Activated CD8-positive, alpha-beta memory T cell treated with anti-CD3 and anti-CD28 coated beads for 1 hour (primary cell): ENCODE measurements at places on chromosomes 7 and 10.

DNA sequence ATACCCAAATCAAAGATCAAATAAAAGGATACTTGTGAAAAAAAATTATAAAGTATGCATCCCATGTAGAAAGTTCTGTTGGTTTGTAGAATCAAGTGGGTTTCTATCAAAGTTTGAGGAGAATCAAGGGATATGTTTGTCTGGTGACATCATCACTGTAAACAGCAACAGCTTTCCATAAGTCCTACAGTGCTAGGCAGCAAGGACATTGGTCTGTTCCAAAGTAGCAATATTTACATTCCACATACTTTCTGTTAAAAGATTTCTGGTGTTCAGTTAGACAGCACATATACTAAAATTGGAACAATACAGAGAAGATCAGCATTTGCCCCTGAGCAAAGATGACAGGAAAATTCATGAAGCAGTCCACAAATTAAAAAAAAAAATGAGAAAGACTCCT lies 683.9 kb downstream of the XPNPEP1 start:
- no peak for DNase-seq

GRCh38 chr10:48946891-48947500 lies 7.4 kb upstream of the LRRC18 start:
- DNase-seq = no peak

DNA sequence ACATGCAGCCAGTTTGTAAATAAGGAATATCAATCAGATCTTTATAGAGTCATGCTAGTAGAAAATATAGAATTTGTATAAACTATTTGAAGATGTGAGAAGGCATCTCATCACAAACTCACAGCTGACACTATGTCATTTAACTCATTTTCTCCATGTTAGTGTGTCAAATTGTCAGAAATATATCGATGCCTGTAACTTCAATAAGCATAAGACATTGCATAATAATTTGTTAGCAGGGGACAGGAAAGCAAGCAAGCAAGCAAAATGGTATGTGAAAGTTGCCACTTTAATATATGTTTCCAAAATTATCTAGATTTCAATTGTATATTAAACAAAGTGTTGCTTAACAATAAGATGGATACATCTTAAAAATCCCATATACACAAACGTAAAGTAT lies 571.0 kb downstream of the ARL4A start:
- no peak for DNase-seq

GRCh38 chr7:26078437-26079336 lies 73.3 kb upstream of the NFE2L3 start:
- DNase-seq = peak; percentile 48

GRCh38 chr7:27163288-27164044 lies 1.9 kb downstream of the HOXA9 start:
- no peak for DNase-seq

- DNase-seq = no peak
Measured at GRCh38 chr10:23262928-23263327, 70.8 kb downstream of the PTF1A start.

DNA sequence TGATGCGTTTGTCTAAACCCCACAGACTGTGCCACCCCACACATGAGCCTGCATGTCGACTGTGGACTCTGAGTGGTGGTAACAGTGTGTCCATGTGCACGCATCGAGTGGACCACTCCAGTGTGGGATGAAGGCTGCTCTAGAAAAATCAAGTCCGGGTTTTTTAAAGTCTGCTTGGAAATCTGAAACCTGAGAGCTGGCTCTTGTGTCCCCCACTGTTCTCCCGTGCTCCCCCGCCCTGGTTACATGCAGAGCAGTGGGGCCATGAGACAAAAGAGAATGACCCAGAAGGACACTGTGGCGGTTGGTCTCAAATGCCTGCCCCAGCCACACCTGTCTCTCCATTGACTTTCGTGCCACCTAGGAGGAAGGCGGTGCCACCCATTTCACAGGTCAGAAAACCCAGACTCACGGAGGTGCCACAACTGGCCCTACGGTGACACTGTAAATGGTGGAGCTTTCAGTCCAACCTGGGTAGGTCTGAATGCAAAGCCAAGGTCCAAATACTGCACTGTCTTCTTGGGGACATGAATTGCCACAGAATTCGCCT lies 27.3 kb upstream of the PWWP2B start:
- DNase-seq = no peak

- no peak for DNase-seq
Measured at GRCh38 chr7:77967429-77967828, 168.9 kb downstream of the PHTF2 start.

DNA sequence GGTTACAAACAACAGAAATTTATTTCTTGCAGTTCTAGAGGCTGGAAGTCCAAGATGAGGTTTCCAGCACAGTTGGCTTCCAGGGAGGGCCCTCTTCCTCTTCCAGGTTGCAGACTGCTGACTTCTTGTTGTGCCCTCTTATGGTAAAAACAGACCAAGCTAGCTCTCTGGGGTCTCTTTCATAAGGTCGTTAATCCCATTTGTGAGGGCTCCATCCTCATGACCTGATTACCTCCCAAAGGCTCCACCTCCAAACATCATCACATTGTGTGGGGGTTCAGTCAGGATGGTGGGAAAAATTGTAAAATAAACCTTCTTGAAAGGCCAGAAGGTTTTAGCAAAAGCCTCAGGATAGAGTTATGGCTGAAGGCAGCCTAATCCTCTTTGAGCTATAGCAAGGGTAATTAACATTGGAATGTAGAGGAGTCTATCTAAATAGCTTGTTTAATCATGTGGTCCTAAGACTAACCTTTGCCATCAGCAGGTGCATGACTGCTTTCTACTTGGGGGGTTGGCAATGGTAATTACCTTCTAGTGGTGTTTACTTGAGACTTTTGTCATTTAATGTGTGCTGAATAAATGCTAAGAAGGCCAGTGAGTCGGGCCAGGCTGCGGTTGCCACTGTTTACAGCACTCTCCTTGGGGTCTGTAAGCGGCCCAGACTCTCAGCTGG lies 80.8 kb downstream of the PPP1R17 start:
- DNase-seq = no peak

GRCh38 chr7:31991846-31992245 lies 78.4 kb downstream of the PDE1C start:
- DNase-seq = no peak

- DNase-seq = no peak
Measured at GRCh38 chr10:119368581-119368980, 161.2 kb downstream of the GRK5 start.

DNA sequence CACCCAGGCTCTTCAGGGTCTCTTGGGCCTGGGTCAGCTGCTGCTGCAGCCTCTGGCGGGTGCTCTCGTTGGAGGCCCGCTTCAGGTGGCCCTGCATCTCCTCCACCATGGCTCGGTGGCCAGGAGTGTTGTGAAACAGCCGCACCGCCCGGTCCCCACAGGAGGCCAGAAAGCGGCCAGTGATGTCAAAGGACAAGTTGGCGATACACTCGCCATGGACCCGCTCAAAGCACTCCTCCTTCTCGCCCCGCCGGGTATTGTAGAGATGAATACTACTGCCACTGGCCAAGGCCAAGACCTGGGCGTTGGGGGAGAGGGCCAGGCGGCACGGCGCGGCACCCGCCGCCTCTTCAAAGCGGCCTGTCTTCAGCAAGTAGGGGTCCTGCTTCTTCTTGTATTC lies 7.9 kb downstream of the TBL2 start:
- DNase-seq = no peak

GRCh38 chr10:121608469-121609190 lies 10.4 kb upstream of the FGFR2 start:
- peak; percentile 17 for DNase-seq

GRCh38 chr7:101186194-101186593 lies 6.1 kb upstream of the NAT16 start:
- no peak for DNase-seq

DNA sequence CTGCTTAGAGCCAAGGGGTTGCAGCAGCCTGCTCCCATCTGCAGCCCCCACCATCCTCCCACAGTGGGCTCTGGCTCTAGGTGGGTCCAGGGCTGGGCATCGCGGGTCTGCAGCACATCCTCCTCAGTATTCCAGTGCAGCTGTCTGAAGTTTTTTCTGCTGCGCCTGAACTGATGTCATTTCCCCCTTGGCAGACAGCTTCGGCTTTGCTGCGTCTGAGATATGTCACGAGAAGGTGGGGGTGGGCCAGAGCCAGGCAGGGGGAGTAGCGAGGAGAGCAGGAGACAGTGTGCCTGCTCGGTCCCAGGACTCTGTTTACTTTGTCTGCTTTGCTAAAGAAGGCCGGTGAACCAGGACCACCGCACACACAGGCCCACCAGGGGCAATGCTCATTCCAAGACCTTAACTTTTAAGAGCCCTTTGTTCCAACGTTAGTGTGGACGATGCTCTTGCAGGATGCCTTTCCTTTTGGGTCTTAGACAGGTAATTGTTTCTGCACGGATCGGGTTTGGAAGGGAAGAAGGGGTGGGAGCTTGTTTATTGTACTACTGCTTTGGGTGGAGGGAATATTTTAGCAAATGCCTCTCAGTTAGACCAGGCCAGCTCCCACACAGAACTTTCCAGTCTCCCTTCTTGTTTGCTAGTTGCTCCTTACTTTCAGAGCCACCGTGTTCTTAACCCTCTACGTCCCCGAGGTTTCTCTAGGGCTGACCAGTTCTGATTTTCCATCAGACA lies 32.4 kb downstream of the WBP1L start:
- no peak for DNase-seq

- no peak for DNase-seq
Measured at GRCh38 chr10:46992803-46993561, 81.8 kb downstream of the PTPN20 start.

- no peak for DNase-seq
Measured at GRCh38 chr10:11057994-11058393, 40.3 kb downstream of the CELF2 start.

DNA sequence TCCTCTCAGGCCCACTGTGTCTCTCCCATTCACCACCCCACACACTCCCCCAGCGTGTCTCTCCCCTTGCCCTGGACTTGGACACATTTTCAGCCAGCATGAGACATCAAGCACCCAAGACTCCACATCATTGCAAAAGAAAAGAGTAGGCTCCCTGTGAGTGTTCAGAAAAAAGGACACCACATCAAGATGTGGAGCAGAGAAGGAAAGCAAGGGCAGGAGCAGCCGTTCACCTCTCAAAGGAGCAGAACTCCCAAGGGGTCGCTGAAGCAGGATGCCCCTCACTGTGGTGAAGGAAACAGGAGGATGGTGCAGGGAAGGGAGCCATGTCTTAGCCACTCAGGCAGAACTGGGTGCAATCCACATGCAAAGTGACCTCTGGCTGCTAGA lies 89.9 kb upstream of the MACROH2A2 start:
- no peak for DNase-seq

- DNase-seq = no peak
Measured at GRCh38 chr7:148507787-148508186, 82.8 kb upstream of the C7orf33 start.

GRCh38 chr7:38393874-38394273 lies 120.4 kb upstream of the TARP start:
- DNase-seq = no peak

GRCh38 chr7:43467846-43468245 lies 115.1 kb upstream of the STK17A start:
- DNase-seq = no peak

GRCh38 chr7:137656227-137656849 lies 190.4 kb downstream of the DGKI start:
- no peak for DNase-seq
